GM23338 (cell line): ENCODE measurements at places on chromosomes 1 and 21. TPM values are rescaled to one million over a fixed set of nuclear protein-coding genes. Genes with fewer than 3 reads are reported as not detected.

Gene SWT1
- 5.7 TPM in 2 replicates for total RNA-seq

Gene TMEM82
- total RNA-seq: not detected in 2 replicates

Gene MFSD2A
- 22.1 and 23.9 TPM in 2 replicates for total RNA-seq

Gene TXNIP
- 29.1 and 31.5 TPM in 2 replicates for total RNA-seq

Gene PLEKHA6
- total RNA-seq: 4.3 and 6.2 TPM in 2 replicates

Gene ARID4B
- total RNA-seq: 25.1 and 26.2 TPM in 2 replicates

Gene C1orf159
- total RNA-seq: 21.3 and 21.5 TPM in 2 replicates

Gene DNAJC6
- total RNA-seq: 4.6 and 7.4 TPM in 2 replicates

Gene CBR3
- total RNA-seq: 4.0 and 4.6 TPM in 2 replicates

Gene GREM2
- 0.12 and 0.21 TPM in 2 replicates for total RNA-seq

Gene COL24A1
- 1.3 and 2.1 TPM in 2 replicates for total RNA-seq

Gene PEAR1
- total RNA-seq: 0.28 and 0.47 TPM in 2 replicates

Gene GPR153
- total RNA-seq: 8.8 and 9.0 TPM in 2 replicates

Gene GPR52
- 0.66 and 1.6 TPM in 2 replicates for total RNA-seq

Gene EPHX1
- 46.5 and 47.0 TPM in 2 replicates for total RNA-seq

Gene DISP3
- 7.8 and 11.1 TPM in 2 replicates for total RNA-seq

Gene SPATA17
- 1.3 and 3.5 TPM in 2 replicates for total RNA-seq

Gene TAS1R1
- not detected in 2 replicates for total RNA-seq

Gene ARPC5
- 75.4 and 90.8 TPM in 2 replicates for total RNA-seq

Gene CFAP298
- 37.8 and 46.6 TPM in 2 replicates for total RNA-seq

Gene RASAL2
- 35.4 and 42.2 TPM in 2 replicates for total RNA-seq

Gene SLAMF9
- not detected in 2 replicates for total RNA-seq

Gene FAM151A
- total RNA-seq: 0.10 TPM in 1 of 2 replicates, not detected in the other

Gene PPFIA4
- total RNA-seq: 7.6 and 8.0 TPM in 2 replicates

Gene OLIG1
- total RNA-seq: 0.14 and 0.19 TPM in 2 replicates

Gene ERMAP
- total RNA-seq: 1.8 and 2.2 TPM in 2 replicates

Gene TPTE
- not detected in 2 replicates for total RNA-seq

Gene ENSA
- 143 and 200 TPM in 2 replicates for total RNA-seq
